ENCODE measurements at places on chromosomes 5 and 9.

GRCh38 chr9:94511955-94512265 lies 43.0 kb upstream of the PCAT7 start:
- no peak for DNase-seq

DNA sequence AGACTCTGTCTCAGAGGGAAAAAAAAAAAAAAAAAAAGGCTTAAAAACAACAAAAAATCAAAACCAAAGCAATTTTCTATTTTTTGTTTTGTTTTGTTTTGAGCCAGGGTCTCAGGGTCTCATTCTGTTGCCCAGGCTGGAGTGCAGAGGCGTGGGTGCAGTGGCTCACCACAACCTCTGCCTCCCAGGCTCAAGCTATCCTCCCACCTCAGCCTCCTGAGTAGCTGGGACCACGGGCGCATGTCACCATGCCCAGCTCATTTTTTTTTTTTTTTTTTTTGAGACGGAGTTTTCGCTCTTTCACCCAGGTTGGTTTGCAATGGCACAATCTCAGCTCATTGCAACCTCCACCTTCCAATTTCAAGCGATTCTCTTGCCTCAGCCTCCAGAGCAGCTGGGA lies 5.7 kb downstream of the STK10 start:
- no peak for DNase-seq

DNA sequence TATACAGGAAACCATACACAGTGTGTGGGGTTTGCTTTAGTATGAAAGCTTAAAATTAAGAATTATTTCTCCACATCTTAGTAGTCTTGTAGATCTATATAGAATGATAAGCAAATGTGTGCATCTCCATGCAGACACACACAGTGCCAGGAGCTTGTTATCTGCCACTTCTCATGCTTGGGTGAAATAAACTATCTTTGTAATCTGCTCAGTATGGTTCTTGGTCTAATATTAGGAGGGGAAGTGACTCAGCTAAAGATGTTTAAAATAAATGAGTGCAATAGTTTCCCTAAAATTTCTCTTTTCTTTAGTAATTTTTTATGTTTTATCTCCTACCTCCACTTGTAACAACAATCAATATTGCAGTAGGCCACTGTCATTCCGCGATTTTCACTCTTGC lies 689.6 kb downstream of the TAF11L14 start:
- DNase-seq = no peak

DNA sequence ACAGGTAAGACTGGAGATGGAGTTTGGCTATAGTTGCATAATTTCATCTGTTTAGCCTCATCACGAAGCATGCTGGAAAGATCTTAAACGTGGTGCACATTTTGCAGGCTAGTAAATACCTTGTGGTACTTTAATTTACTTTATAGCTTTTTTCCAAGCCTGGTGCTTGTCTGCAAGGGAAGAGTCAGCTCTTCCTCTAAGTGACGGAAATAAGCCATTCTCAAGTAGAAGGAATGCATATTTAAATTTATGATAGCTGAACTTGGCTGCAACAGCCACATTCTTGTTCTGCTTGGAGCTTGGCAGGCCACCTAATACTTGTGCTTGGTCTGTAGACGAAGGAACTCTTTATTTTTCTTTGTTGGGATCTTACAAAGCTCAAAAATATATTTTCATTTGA lies 188.0 kb upstream of the PIK3R1 start:
- no peak for DNase-seq

Measured in cortex of kidney (tissue), 1 donor.